Activated T-helper 9 cell treated with anti-CD3 and anti-CD28 coated beads, Interleukin-2, amount 50 U/mL, for 16 hours (primary cell): ENCODE measurements at places on chromosomes 13 and 19.
A peak's percentile ranks its signal among the peaks of the same experiment; 100 is the strongest.

DNA sequence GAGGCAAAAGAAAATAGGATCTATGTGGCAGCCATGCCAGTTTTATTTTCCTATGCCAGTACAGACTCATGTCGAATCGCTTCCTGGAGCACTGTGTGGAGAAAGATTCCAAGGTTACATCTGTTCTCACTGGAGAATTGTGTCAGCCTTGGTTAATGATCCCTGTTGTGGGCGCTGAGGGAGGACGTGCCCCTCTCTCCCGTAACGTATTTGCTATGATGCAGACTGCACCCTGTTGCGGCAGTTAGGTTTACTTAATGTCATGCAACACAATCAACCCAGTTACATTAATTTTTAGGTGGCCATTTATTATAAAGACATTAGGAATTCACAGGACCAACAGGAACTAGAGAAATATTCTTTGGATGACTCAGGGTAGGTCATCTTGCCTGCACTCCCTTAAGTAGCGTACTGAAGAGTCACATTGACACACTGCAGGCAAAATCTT is 892.9 kb downstream of the EFNB2 start:
- no peak for DNase-seq

- DNase-seq: no peak
Observed at GRCh38 chr13:69243366-69243765, 864.3 kb upstream of the ATXN8OS start.

DNA sequence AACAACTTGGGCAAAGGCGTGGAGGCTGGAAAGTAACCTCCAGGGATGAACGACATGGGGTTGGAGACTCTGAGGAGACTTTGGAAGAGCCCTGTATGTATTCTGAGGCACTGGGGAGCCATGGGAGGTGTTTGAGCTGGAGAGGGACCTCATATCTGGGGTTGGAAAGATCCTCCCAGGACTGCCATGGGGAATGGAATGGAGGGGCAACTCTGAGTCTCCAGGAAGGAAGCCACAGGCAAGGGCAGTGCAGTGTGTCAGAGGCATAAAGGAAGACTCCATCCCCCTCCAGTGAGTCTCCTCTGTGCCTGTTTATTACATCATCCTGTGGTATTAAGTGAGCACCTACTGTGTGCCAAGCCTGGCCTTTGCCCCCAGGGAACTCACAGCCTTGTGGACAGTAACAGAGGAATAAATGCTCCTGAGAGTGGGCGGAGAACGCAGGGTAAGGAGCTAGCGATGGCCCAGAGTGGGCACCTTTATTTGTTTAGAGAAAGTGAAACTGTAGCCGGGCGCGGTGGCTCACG is 7.7 kb downstream of the PEAK3 start:
- DNase-seq: no peak

DNA sequence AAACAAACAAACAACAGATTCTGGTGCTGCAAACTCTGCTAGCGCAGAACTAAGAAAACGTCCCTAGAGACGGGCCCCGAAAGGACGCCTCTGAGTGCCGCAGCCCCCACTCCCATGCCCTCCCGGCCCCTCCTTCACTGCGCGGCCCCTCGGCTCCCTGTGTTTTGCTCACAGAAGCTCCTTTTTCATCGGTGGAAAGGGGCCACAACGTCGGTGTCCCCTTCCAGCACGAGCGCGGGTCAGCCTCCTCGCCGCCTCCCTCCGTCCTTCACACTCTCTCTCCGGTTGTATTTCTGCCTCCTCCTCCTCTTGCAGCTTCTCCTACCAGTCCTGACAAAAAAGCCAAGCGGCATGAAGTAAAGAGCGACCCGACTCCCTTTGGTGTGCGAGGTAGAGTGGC is 14.8 kb upstream of the F7 start:
- no peak for DNase-seq

DNA sequence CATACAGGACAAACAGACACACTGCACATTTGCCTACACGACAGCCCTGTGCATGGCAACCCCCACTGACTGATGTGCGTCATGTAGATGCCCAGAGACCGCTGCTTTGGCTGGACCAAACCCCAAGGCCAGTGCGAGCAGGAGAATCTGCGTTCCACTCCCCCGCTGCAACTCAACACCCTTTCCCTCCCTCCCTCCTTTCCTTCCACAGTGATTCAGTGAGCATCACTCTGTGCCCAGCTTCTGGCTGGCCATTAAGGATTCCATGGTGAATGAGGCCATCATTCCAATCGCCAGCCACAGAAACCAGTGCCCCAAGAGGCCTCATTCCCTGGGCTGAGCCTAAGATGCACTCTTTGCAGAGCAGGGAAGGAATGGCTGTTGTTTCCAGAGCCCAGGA is 61.6 kb downstream of the GSX1 start:
- no peak for DNase-seq

GRCh38 chr19:11205939-11206570 is 8.7 kb upstream of the KANK2 start:
- DNase-seq: no peak

DNA sequence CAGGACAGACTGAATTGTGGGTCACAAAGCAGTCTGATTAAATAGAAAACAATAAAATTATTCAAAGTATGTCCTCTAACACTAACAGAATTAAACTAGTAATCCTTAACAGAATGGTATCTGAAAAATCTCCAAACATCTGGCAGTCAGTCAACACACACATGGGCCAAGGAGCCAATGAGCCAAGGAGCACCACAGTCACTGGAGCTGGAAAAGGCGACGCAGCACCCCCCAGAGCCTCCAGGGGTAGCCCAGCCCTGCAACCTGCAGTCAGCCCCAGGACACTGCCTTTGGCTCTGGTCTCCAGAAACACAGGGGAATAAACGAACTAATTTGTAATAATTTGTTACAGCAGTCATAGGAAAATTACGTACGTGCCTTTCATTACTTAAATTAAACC is 12.3 kb downstream of the TUBGCP3 start:
- DNase-seq: no peak

DNA sequence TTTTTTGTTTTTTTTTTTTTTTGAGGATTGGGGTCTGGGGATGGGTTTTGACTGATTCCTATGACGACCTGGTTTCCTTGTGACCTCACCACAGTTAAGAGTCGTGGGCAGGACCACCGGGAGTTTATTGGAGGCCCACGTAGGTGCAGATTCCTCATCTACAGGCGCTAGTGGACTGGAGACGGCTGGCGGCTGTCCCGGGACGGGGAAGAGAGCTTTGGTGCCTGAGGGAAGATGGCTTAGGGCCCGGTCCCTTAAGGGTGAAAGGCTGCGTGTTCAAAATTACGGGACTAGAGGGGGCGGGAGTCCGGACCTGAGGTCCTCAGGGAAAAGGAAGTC is 682 bp upstream of the TEAD2 start:
- no peak for DNase-seq

DNA sequence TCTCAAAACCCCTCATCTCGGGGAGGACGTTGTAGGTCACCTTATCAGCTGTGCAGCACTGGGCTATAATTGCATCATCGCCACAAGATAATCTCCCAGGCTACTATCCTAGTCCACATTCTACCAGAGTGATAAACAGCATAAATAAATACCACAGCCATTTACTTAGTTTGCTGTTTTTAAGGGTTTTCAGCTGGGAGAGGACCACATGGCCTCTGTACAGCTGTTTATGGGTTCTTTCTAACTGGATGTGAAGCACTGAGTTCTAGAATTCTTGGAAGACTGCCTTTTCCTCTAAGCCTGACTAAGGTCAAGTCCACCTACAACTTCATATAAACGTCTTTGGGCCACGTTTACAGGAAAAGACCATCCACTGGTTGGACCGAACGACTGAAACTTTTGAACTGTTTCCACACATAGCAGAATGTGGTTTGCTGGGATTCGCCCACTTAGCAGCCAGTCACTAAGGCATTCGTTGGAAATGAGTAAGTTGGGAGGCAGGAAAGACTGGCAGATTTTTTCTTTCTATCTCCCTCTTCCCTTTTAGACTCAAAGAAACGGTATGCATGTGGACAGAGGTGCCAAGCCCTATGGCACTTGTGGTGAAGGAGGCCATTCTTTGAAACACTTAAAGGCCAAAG is 752.5 kb upstream of the SGCG start:
- no peak for DNase-seq

DNA sequence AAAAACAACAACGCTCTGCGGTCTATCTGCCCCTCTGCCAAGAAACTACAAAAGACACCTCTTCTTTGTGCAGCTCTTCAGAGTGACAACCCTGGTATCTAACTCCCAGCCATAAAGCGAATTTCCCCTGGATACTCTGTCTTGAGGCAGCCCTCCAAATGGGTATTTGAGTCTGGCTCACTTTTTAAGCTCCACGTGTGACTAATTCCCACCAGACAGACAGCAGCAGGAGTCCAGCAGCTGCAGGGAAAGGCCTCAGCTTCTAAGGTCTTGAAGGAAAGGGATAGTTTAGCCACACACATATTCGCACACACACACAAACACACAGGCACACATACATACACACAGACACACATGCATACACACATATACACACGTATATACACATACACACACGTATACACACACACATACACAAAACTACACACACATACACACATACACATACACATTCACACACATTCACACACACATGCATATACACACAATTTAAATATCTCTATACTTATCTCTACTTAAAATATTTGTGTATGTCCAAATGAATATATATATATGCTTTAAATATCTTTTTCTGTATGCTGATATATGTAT is 188.8 kb downstream of the TSHZ3 start:
- DNase-seq: no peak

DNA sequence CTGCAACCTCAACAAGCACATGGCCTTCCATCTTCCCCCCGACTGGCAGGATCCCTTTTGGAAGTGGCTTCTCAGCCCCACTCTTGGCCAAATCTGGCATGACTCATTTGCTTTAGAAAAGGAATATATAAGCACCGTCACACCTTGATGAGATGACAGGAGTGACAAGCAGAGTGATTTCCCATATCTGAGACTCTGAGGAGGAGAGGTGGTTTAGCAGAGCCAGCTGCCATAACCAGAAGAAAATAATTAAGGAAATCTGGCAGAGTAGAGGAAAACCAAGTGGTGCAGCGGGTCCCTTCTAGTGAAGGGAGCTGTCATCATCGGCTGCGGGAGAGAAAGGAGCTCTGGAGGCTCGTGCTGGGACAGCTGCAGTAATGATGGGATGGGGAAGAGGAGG is 27.5 kb upstream of the KCTD15 start:
- DNase-seq: no peak

DNA sequence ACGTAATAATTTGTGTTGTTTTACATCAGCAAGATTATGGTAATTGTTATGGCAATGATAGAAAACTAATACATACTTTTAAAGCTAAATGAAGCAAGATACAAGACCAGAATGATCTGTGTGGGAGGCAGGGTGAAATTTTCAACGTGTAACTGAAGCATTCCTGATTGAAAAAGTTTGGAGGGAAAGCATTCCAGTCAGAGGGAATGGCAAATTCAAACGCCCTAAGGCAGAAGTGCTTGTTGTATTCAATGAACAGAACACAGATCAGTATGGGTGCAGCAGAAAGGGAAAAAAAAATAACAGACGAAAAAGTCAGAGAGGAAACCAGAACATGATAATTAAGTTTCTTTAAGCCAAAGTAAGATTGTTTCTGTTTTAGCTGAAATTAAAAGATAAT is 928.5 kb upstream of the SLITRK1 start:
- no peak for DNase-seq

- no peak for DNase-seq
Observed at GRCh38 chr19:35246466-35247092, 2.2 kb upstream of the LSR start.

GRCh38 chr13:112781287-112781686 is 91.4 kb downstream of the ATP11A start:
- DNase-seq: no peak

GRCh38 chr13:27375686-27376326 is 48.6 kb upstream of the GTF3A start:
- peak; percentile 26 for DNase-seq

DNA sequence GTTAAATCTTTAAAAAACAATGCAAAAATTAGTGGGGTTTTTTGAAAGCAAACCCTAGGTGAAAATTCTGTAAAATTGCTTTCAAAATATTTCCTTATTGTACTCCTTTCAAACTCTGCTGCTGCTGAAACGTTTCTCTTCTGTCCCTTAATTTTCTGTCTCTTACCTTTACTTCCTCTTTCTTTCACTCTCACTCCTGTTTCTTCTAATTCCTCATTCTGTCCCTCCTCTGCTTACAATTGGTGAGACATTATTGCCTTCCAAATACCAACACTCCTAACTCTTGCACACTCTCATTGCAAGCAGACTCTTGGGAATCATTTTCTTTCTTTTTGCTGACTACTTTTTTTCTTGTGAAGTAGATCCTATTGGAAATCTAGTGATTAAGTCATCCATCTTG is 685.6 kb upstream of the SLITRK1 start:
- no peak for DNase-seq
